Spinal cord (tissue), 10 donors: ENCODE measurements at places on chromosomes 16 and 17.

GRCh38 chr16:77332792-77333191 is 102.0 kb downstream of the ADAMTS18 start:
- no peak overlapping the region for H3K27ac ChIP-seq
- peaks cover 3% of the 10 kb centered on the region for H3K4me1 ChIP-seq
- no peaks in the 10 kb centered on the region for H3K36me3 ChIP-seq
- DNase-seq, result no peak

DNA sequence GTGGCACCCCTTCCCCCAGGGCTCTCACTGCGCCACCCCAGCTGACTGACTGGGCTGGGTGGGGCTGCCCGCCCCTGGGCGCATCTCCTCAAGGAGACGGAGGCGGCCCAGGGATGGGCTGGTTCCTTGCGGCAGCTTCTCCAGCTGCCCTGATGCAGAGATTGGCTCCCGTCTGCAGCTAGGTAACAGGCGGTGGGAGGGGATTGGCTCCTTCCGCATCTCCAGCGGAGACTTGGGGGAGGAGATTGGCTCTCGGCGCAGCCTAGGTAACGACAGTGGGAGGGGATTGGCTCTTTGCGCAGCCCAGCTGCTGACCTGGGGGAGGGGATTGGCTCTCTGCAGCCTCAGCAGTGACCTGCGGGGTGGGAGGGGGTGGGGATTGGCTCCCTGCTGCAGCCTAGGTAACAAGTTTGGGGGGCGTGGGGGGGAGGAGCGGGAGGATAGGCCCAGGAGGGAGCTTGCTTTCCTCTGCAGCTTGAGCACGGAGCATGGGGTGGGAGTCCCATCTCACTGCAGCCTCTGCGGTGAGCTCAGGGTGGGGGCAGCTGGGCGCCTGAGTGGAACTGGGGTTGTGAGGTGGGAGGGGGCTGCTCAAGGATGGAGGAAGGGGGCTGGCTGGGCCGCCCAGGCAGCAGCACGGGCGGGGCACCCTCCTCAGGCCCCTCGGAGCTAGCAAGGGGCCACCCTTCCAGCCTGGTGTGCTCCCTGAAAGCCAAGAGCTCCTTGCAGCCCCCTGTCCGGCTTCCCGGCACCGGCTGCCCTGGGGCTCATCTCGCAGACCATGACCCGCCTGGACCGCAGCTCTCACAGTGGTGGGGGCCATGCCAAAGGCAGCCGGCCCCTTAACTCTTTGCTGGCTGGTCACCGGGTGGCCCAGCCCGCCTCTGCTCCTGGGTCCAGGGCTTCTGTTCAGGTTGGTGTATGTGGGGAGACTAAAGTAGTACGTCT is 6.4 kb downstream of the NFE2L1 start:
- H3K4me1 ChIP-seq, result peaks cover 67% of the 10 kb centered on the region
- H3K36me3 ChIP-seq, result peaks cover 63% of the 10 kb centered on the region
- H3K4me3 ChIP-seq, result peak overlapping the region; percentile 39
- peak overlapping the region; percentile 99 for H3K27ac ChIP-seq
- H3K27me3 ChIP-seq, result no peaks in the 10 kb centered on the region

- H3K4me1 ChIP-seq, result peaks cover 32% of the 10 kb centered on the region
- no peak for DNase-seq
- H3K27me3 ChIP-seq, result no peaks in the 10 kb centered on the region
- no peak overlapping the region for H3K27ac ChIP-seq
- peaks cover 3% of the 10 kb centered on the region for H3K36me3 ChIP-seq
Measured at GRCh38 chr16:15990902-15991301, 41.5 kb downstream of the ABCC1 start.

DNA sequence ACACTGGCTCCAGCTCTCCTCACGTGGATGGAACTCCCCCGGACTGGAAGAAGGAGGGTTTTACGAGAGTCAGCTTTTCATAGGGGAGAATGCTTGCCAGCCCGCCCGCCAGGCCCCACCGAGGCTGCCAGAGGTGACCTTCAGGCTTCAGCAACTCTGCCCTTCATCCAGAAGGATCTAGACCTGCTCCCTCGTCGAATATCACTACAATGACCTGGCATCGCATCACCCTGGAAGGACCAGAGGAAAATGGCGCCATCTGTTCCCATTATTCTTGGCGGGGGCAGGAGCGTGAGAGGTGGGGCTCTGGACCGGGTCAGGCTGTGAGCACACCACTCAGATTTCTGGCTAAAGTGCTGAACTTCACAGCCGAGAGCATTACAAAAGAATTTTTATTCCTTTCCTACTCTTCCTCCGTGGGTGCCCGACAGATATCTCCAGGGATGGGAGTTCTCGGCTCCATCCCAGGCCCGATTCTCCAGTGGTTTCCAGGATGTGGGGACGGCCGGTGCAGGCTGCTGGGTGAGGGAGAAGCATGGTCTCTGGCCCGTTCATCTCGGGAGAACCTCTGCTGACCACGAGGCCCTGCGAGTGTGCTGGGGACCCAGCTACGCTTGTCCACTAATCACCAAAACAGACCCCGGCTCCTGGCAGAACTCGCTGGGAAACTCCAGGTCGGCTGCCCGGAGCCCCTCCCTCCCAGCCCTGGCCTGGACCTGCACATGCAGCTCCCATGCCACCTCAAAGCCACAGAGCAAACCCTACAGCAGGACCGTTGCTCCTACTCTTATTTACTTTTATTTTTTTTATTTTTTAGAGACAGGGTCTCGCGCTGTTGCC is 36.8 kb upstream of the ZNF469 start:
- no peak for DNase-seq
- H3K27me3 ChIP-seq, result no peaks in the 10 kb centered on the region
- H3K27ac ChIP-seq, result no peak overlapping the region
- no peaks in the 10 kb centered on the region for H3K36me3 ChIP-seq

GRCh38 chr16:46974352-46974751 is 878 bp upstream of the DNAJA2 start:
- H3K4me3 ChIP-seq, result no peak overlapping the region
- H3K36me3 ChIP-seq, result peaks cover 9% of the 10 kb centered on the region
- H3K4me1 ChIP-seq, result peaks cover 6% of the 10 kb centered on the region
- no peak for DNase-seq
- no peaks in the 10 kb centered on the region for H3K27me3 ChIP-seq
